Stimulated activated CD8-positive, alpha-beta memory T cell treated with anti-CD3 and anti-CD28 coated beads, Interleukin-7, amount 100 ng/mL, for 1 hour (primary cell): ENCODE measurements at places on chromosomes 16 and 17.

GRCh38 chr16:10878328-10878643 is 1.3 kb downstream of the CIITA start:
- no peak for DNase-seq

DNA sequence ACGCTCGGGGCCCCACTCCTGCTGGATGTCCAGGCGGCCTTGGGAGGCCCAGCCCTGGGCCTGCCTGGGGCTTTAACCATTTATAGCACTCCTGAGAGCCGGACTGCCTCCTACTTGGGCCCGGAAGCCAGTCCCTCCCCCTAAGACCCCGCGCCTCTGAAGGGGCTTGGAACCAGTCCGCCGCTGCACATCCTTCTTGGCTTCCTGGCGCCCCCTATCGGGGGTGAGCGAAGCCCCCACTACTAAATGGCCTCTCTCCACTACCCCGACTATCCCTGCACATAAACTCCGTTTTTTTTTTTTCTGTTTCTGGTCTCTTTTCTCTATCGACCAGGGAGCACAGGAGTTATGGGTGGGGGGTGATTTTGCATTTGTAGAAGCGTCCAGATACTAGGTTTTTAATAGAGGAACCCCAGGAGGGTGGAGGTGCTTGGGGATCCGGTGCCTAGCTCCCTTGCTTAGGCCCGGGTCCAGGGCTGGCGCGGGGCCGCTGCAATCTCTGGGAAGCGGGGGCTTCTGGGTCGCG is 633 bp upstream of the NOL3 start:
- no peak for DNase-seq

- DNase-seq: no peak
Observed at GRCh38 chr17:29042679-29043538, at the start of gene PIPOX. TSS of gene PIPOX (plus strand) at chr17:29043141. CDS start at chr17:29043226, 85 bp downstream.

DNA sequence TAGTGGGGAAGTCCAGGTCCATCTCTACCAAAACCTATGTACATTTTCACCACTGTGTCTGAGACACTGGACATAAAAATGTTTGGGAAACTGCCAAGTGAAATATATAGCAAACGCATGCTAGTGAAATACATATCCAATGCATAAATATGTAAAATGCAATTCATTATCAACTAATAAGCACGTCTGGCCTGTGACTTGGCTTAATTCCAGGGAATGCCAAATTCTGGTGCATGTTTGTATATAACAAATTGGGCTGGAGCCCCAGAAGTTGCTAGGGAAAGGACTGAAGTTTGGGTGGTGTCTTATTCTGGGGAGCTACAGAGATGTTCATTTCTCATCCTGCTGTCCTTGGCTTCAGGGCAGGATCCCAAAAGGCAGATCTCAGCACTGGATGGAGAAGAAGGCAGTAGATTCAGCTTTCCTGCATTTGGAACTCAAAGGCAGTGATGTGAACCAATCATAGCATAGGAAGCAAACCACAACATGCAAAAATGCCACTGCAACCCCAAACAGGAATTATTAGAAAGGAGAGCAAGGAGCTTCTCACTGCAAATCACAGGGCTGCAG is 184.3 kb downstream of the HS3ST3A1 start:
- no peak for DNase-seq

- DNase-seq: no peak
Observed at GRCh38 chr17:68693466-68693865, 92.3 kb upstream of the FAM20A start.

- no peak for DNase-seq
Observed at GRCh38 chr16:19642501-19642900, 75.5 kb downstream of the KNOP1 start.

DNA sequence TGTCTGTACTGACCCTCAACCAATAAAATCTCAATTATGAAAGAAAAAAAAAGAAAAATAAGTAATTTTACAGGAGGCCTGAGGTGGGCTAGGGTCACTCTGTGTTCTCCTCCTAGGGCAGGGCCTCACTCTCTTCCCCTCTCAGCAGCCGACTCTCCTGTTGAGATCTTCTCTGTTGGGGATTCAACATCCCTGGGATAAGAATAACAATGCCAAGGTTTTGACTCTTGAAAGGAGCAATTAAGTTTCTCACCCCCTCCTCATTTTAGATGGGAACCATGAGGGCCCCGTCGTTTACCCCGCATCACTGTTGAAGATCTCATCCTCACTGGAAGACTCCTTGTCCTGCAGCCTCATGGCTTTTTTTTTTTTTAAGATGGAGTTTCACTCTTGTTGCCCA is 21.5 kb upstream of the BRCA1 start:
- DNase-seq: no peak

GRCh38 chr17:15483431-15483830 is 16.0 kb upstream of the CDRT4 start:
- DNase-seq: no peak

DNA sequence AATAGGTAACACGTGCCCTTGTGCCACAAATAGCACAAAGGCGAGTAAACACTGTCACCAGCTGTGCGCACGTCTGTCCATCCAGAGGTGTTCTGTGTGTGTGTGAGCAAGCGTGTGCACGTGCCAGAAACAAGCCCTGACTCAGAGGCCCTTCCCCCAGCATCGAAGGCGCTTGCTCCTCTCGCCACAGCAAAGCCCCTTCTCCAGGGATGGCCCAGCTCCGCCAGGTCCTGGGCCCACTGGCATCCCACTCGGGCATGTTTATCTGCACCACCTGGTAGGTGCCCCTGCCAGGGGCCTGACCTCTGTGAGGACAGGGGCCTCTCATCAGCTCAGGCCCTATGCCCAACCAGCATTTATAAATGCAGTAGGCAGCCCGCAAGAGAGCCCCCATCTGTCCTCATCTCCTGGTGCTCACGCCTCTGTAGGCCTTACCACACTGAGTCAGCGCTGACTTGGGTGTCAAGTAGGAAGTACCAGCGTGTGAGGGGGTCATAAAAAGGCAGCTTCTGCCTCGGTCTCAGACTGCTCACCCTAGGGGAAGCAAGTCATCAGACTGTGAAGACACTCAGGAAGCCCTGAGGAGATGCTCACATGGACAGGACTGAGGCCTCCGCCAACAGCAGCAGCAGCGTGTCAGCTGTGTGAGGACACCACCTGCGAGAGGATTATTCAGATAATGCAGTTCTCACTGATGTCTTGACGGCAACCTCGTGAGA is 10.8 kb downstream of the TMEM235 start:
- DNase-seq: no peak

DNA sequence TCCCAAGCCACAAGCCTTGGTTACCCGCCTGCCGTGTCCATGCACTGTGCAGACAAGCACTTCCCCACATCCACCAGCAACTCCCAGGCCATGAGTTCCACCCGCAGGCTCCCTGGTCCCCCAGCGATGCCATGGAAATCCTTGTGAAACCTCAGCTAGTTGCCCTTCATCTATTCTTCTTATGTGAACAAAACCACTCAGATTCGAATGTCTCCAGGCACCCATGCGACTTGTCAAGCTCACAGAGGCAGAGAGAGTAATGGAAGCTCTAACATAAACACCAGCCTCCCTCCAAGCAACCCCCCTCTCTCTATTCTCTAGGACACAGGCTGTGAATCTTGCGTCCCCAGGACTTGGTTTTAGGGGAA is 182.6 kb downstream of the C16orf95 start:
- DNase-seq: no peak

- no peak for DNase-seq
Observed at GRCh38 chr17:1227917-1228780, 42.1 kb upstream of the BHLHA9 start.

DNA sequence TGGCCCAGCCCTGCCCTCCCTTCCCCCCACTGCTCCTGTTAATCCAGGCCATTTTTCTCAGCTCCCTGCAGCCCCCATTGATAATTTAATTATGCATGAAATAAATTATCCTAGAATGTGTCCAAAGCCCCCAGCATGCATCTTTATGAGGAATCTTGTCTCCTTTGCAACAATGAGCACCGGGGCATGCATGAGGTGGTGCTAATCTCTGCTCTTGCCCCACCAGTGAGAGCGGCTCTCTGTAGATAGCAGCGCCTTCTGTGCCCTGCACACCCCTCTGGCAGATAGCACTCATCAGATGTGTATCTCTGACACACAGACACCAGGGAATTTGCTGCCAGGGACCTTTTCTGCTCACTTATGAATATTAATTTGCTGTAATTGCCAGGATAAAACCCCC is 140.2 kb upstream of the CDC42EP4 start:
- DNase-seq: no peak

DNA sequence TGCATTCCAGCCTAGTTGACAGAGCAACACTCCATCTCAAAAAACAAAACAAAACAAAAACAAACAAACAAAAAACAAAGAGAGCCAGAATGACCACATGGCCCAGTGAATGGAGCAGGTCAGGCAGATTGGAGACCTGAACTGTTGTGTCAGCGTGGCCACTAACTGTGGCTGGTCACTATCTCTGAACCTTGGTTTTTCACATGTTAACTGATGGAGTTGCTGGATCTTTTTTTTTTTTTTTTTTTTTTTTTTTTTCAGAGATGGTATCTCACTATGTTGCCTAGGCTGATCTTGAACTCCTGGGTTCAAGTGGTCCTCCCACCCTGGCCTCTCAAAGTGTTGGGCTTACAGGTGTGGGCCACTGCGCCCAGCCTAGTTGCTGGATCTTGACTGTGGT is 31.8 kb downstream of the RHBDL3 start:
- no peak for DNase-seq

- no peak for DNase-seq
Observed at GRCh38 chr17:45162025-45162687, 481 bp downstream of the HEXIM2 start.

GRCh38 chr17:4100883-4101756 is 41.7 kb downstream of the ZZEF1 start:
- DNase-seq: no peak

DNA sequence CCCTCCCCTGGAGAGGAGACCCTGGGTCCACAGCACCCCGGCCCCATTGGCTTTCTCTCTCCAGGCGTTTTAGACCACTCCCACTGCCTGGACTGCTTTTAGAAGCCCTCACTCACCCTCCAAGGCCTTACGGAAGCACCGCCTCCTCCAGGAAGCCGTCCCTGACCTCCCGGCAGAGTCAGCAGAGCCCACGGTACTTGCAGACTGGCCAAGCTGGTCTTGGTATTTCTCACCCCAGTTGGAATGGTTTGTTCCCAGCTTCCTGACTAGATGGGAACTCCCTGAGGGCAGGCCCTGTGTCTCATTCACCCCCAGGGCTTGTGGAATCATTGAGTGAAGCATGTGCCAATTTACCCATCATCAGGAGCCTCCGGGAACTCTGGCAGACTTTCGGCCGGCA is 9.2 kb downstream of the SCGB1C2 start:
- no peak for DNase-seq

DNA sequence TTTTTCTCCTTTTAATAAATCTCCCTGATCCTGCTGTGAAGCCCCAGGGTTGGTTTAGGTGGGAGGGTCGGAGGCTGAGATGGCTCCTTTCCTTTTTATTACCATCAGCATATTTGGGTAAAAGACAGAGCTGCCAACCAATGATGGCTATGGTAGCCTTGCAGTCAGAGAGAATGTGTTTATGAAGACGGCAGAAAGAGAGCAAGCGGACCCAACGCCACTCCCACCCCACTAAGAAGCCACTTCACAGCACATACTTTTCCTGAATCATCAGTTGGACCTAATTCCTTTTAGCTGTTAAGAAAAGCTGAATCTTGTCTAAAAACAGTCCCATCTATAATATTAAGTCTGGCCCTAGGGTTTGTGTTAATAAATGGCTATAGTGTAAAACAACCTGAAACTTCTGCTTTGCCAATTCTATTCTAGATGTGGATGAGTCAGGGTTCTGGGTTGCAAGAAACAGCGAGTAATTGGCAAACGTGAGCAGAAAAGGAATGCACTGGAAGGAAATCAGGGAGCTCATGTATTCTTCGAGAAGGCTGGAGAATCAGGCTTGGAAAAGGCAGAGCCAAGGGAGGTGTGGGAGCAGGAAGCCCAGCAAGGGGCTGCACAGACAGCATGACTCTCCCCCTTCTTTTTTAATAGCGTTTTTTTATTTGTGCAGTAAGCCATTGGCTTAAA is 34.0 kb upstream of the PRKCA start:
- DNase-seq: no peak

GRCh38 chr17:47223007-47223406 is 13.9 kb downstream of the MYL4 start:
- no peak for DNase-seq

- DNase-seq: no peak
Observed at GRCh38 chr16:78333808-78334207, 234.4 kb downstream of the WWOX start.

DNA sequence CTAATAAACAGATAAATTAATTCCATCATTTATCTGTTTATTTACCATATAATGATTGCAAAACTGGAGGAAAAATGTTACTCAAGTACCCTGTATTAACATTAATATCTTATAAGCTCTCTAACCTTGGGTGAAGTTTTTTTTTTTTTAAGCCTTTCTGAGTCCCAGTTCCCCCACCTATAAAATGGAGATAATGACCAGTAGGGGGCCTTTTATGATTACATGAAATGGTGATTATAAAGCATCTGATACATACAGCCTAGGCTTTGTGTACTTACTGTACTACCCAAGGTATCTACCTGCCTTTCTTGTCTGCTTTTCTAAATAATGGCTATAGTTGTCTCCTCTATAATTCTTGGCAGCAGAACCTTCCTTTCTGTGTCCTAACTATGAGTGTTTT is 22.6 kb downstream of the LRRC36 start:
- no peak for DNase-seq

GRCh38 chr16:6753553-6753952 is 579.1 kb upstream of the RBFOX1 start:
- DNase-seq: no peak

- no peak for DNase-seq
Observed at GRCh38 chr16:88531931-88532433, 38.2 kb upstream of the ZC3H18 start.

DNA sequence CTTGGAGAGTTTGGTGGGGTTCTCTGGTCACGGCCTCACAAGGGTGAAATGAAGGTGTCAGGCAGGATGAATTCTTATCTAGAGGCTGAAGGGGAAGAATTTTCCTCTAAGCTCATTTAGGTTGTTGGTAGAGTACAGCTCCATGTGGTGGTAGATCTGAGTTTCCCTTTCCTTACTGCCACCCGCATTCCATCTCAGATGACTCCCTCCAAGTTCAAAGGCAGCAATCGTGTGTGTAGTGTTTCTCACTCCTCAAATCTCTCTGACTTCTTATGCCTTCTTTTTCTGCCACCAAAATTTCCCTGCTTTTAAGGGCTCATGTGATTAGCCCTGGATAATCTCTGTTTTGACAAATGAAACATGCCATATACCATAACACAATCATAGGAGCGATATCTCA is 135.5 kb upstream of the MYOCD start:
- no peak for DNase-seq
